ENCODE measurements at places on chromosomes 6 and 20.

GRCh38 chr20:8912096-8912495 is 156.8 kb upstream of the PLCB4 start:
- DNase-seq: no peak

- no peak for DNase-seq
These were observed 185.1 kb downstream of the CLIC5 start for GRCh38 chr6:45830441-45831139.

DNA sequence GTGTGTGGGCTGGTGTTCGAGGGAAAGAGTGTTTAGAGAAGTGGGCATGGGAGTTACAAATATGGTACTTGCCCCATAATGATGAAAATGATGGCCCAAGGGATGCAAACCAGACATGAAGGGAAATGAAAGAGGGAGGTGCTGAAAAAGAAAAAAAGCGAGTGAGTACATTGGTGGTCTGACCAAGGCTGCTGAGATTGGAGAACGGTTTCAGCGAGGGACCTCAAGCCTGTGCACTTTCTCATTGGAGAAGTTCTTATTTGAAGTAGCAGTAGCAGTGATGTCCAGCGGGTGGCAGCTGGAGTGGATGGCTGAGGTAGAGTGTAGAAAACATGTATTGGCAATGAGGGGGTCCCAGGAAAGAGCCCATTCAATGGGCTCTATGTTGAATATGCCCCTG is 54.8 kb downstream of the TNFAIP3 start:
- DNase-seq: no peak

GRCh38 chr20:61705386-61706258 is 360.1 kb downstream of the TAF4 start:
- no peak for DNase-seq

DNA sequence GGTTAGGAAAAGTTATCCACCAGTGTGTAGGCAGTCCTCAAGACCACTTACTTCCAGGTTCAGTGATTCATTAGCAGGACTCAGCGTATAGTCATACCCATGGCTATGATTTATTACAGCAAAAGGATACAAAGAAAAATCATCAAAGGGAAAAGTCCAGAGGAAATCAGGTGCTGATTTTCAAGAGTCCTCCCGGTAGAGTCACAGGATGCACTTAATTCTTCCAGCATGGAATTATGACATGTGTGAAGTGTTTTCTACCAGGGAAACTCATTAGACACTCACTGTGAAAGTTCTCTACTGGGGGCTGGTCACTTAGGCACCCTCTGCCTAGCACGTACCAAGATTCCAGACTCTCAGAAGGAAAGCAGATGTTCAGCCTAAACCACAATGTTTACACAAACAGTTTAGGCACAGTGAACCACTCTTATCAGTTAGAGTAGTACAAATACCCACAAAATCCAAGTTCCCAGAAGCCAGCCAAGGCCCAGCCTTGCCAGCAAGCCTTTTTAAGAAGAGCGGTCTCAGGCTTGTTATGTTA is 10.2 kb downstream of the WFDC3 start:
- no peak for DNase-seq

- no peak for DNase-seq
These were observed 564.6 kb upstream of the AGPAT4 start for GRCh38 chr6:161838306-161839035.

DNA sequence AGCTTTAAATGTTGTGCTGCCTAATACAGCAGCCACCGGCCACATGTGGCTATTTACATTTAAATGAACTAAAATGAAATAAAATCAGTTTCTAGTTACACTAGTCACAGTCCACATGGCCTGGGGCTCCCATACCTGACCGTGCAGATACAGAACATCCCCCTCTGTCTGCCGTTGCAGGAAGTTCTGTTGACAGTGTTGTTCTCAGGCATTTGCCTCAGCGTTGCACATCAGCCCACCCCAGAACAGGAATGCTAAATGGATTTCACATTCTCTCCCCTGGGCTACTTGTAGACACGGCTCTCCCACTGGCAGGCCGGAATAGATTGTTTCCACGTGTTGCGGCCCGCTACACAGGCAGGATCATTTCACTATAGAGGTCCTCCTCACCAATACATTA is 26.3 kb downstream of the JAG1 start:
- DNase-seq: no peak

DNA sequence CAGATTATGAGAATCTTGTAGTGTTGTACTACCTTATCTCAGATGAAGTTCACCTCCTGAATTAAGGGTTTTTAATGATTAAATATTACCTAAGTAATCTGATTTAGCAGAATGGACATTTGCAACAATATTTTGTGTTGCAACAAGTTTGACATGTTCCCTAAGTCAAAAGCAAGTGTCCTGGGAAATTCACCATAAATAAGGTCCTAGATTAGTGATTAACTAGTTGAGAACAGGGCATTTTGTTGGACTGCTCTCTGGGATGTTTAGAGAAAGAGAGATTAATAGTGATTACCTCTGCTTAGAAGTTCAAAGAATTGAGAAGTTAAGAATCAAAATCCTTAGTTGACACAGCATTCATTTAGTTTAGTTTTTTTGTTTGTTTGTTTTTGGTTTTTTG is 120.2 kb upstream of the MARCKS start:
- DNase-seq: no peak

DNA sequence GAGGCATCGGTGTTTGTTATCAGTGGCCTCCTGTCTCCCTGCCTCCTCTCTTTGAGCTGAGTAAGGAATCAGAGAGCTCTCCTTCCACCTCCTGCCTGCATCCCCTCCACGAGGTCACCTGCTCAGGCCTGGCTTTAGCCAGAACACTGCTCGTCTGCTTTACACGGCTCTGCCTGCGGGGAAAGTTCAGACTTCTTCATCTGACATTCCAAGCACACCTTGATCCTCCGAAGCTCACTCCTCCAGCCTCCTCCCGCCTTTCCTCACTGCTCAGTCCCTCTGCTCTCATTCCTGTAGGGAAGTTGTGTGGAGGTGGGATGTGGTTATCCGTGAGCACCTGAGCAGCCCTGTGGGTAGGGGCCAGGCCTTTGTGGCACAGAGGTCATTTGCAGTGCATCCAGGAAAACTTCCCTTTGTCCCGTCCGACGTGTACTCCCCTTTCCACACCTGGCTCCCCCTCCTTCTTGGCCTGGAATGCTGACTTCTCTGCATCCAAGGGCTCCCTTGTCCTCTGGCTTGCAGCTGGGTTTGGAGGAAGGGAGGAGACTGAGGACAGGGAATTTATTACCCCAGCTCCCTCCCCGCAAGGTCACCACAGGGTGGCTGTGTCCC is 12.8 kb upstream of the CCDC167 start:
- DNase-seq: no peak

DNA sequence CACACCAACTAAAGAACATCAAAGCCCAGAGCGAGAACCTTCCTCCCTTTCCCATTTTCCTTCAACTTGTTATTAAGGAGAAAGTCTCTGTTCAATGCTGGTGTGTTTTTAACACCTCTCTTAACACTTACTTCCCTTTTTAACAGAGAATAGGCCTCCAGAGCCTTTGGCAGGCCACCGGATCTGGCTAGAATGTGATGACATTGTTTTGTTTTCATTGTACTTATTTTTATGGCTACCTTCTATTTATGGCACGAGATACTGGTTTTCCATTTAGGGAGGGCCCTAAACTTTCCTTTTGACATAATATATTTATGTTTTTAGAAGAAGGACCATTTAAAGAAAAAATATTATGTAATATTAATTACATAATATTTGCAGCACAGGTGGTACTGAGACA is 21.6 kb downstream of the TCF15 start:
- no peak for DNase-seq

DNA sequence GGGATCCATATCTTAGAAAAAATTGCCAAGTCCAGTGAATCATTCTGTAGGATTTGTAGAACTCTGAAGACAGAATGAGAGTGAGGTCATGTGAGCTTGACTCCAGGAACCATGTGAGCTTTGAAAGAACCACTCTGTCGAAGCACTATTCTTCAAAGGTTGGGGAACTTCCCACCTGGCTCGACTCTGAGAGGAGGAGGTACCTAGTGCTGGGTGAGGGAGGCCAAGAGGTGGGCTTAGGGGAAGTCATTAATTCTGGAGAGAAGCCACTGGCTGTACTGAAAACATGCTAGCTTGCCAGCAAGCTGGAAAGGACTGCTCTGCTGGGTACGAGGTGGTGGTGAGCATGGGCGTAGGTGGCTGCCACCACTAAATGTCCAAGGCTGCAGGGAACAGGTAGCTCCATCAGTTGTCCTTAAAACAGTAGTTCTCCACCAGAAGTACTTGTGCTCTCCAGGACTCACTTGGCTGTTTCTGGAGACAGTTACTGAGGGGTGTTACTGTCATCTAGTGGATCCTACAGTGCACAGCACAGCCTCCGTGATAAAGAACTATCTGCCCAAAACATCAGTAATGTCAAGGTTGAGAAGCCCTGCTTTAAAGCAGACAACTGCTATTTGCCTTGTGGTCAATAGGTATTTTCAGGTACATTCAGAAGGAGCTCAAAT is 34.7 kb upstream of the SYNJ2 start:
- no peak for DNase-seq

- no peak for DNase-seq
These were observed 93.6 kb downstream of the MYB start for GRCh38 chr6:135274561-135275293.

- no peak for DNase-seq
These were observed 45.8 kb upstream of the VSTM2L start for GRCh38 chr20:37856932-37857660.

DNA sequence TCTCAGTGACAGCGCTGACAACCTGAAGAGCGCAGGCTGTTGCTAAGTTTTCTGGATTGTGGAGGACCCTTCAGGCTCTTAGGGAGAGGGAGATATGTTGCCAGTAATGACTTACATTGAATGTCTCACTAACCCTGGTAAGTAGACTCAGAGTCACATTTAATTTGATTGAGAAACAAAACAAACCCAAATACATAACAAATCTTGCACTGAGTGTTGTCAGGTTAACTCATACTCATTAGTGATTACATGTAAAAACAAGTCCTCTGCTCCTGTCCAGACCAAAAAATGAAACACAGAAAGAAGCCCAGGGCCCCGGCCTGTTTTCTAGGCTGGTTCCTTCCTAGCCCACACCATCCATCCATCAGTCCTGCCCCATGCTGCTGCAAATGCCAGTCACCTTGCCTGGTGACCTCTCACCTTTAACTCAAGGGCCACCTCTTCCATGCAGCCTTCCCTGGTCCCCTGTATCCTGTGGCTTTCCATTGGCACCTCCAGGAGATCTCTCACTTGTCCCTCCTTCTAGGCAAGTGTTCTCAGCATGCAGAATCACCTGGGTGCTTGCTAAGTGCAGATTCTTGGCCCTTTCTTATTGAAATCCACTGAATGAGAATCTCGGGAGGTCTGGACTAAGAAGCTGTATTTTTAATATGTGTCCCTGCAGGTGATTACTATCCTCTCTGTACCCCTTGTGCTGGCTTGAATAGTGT is 34.7 kb upstream of the ERVFRD-1 start:
- DNase-seq: no peak

All from stimulated activated CD4-positive, alpha-beta T cell treated with anti-CD3 and anti-CD28 coated beads, Interleukin-15, amount 100 ng/mL, for 1 hour (primary cell).